ENCODE measurements at places on chromosomes 5 and 9.

DNA sequence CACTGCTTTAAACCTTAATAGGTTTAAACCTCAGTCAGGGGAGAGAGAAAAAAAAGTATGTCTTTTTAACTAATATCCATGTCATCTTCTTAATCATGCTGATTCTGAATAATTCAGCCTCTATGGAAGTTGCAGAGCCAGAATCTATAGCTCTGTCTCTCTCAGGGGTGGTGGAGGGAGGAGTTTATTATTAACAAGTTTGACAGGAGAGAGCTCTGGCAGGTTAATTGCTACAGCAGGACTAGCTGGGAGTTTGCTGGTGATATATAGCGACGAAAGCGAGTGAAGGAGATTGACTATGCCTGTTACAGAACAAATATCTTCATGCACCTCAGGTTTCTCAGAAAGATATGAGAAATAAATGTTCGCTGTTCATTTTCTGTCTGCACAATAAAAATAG is 586.4 kb downstream of the TLE4 start:
- DNase-seq = no peak

- DNase-seq = no peak
Measured at GRCh38 chr5:60488466-60489130, 211.4 kb downstream of the DEPDC1B start.

DNA sequence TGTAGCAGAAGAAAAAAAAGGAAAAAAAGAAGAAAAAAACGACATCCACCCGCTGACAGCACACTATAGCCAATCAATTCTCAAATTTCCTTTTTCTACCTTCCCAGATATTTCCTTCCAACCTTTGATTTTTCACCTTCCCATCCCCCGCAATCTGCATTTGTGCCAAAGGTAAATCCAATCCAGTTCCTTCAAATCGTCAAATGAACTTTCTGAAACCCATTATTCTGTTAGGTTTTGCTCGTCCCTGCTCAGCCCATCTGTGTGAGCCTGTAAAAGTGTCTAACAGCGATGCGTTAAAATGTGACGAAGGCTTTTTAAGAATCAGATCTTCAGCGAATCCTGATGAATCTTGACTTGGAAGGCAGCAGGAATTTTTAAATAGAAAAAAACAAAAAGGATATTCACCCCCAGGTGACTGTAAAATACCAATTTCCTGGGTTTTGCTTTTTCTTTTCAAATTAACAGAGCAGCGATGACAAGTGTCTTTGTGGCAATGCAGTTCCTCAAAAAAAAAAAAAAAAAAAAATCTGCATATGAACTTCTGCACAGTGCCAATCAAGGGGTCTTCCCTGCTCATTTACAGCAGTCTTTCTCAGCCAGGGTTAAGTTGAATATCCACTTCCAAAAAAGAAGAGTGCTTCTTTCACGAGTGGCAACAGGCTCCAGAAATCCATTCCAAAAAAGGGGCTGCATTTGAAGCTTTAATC is 367 bp upstream of the SHC3 start:
- DNase-seq = no peak

DNA sequence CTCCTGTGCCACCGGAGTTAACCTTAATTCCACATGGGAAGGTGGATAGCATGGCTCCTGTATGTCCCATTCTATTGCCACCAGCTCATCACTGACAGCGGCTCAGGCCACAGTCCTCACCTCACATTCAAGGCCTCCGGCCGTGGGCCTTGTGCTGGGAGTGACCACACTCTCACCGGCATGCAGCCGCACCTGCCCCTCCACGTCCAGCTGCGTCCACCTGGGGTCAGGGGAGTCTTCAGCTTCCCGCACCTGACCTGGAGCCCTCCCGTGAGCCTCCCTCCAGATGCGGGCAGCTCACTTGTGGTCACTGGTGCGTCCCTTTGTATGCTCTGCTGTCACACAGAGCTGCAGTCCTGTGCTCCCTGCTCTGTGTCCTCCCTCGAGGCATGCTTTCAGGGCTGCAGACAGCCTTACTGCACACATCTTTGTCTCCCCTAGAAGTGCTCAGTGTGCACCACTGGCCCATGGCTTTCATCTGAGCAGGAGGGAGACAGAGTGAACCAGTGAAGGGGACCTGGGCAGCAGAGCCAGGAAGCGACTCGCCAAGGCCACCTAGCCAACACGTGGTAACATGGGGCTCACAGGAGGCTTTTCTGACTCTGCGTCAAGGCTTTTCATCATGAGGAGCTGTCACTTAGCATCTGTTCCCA is 210.1 kb downstream of the ERCC6L2 start:
- DNase-seq = no peak

- DNase-seq = no peak
Measured at GRCh38 chr5:74639807-74640449, 600 bp downstream of the ENC1 start.

Data from stimulated activated CD4-positive, alpha-beta T cell treated with anti-CD3 and anti-CD28 coated beads, Interleukin-1b, Interleukin-23, amount 100 ng/mL, for 4 hours (primary cell).